ENCODE measurements at places on chromosomes 11 and 22.
A peak's percentile ranks its signal among the peaks of the same experiment; 100 is the strongest.

DNA sequence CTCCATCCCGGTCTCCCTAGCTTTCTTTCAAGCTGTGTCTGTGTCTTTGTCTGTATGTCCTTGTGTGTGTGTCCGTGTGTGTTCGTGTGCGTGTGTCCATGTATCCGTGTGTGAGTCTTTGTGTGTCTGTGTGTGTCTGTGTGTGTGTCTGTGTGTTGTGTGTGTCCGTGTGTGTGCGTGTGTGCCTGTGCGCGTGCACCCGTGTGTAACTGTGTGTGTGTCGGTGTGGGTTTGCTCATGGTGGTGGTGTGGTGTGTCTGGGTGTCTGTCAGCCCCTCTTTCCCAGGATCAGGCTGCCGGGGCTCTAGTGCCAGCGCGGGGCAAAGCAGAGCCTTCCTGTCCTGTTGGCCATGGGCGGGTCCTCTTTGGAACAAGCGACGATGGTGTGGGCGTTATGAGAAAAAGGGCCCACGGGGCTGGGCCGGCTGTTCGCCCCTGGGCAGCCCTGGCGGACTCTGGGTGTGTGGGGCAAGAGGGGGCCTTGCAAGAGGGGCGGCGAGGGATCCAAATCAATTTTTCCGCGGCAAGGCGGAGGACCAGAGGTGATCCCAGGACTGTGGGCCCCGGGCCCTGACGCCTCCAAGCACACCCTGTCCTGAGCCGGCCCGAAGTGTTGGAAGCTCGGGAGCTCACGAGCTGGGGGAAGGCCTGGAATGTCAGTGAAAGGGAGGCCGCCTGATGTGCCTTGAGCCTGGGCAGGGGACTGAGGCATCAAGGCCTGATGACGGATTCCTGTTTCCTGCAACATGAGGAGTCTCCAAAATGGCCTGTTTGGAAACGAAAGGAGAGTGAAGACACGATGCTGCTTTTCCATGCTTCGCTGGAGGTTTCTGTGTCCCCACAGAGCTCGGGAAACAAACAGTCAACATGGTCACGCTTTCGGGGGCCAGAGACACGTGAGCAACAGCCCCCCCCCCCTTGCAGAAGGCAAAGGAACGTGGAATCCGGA is 3929.2 kb upstream of the OR11H1 start:
- no peak for DNase-seq

- DNase-seq = no peak
Measured at GRCh38 chr22:17779286-17780115, 5.2 kb upstream of the BID start.

- DNase-seq = no peak
Measured at GRCh38 chr22:37069719-37070118, 18.2 kb downstream of the KCTD17 start.

DNA sequence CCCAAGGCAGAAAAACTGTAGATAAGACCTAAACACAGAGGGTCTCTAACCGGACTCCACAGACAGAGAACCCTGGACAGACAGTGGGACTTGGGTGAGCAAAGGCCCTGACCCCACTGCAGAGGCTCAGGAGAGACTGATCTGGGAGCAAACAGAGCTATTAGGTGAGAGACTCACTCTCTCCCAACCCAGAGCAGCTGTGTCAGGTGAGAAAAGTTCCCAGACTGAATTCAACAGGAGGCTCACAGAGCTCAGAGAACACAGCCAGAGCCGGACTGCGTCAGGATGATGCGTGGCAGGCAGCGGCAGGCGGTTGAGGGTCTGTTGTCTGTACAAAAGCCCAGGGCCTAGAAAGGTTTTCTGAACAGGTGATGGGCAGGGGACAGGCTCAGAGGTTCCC is 5.5 kb downstream of the RFPL2 start:
- no peak for DNase-seq

GRCh38 chr11:122861631-122862030 is 20.9 kb upstream of the JHY start:
- no peak for DNase-seq

- DNase-seq = no peak
Measured at GRCh38 chr11:100585728-100586127, 101.4 kb upstream of the ARHGAP42 start.

GRCh38 chr11:111461460-111462235 is 50.5 kb downstream of the BTG4 start:
- no peak for DNase-seq

DNA sequence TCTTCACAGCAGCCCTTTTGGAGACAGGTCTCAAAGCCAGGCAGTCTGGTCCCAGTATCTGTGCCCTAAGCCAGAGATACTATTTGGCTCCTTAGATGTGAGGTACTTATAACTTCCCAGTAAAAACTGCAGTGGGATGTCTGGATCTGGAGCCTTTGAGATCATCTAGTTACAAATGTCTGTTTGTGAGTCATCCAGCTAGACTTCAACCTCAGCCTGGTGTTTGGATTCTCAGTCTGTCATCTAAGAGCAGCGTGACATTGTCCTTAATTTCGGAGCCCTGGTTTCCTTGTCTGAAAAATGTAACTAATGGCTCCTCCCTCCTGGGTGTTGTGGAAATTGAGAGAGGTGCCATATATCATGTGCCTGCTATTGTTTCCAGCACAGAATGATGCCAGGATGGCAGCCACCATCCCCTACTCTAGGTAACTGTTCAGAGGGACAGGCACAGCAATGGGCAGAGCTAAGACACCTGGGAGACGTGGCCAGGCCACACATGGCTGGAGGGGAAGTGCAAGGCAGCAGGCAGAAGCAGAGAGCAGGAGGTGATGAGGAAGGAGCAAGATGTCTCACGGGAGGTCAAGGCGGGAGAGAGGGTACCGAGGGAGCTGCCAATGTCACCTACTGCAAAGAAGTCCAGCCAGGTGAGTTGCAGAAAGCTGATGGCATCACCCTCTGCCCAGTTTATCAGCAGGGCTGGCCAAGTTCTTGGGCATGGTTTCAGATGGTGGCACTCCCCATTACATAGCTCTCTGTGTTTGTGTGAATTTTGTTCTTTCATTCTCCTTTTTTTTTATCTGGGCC is 20.6 kb upstream of the ST3GAL4 start:
- DNase-seq = no peak

DNA sequence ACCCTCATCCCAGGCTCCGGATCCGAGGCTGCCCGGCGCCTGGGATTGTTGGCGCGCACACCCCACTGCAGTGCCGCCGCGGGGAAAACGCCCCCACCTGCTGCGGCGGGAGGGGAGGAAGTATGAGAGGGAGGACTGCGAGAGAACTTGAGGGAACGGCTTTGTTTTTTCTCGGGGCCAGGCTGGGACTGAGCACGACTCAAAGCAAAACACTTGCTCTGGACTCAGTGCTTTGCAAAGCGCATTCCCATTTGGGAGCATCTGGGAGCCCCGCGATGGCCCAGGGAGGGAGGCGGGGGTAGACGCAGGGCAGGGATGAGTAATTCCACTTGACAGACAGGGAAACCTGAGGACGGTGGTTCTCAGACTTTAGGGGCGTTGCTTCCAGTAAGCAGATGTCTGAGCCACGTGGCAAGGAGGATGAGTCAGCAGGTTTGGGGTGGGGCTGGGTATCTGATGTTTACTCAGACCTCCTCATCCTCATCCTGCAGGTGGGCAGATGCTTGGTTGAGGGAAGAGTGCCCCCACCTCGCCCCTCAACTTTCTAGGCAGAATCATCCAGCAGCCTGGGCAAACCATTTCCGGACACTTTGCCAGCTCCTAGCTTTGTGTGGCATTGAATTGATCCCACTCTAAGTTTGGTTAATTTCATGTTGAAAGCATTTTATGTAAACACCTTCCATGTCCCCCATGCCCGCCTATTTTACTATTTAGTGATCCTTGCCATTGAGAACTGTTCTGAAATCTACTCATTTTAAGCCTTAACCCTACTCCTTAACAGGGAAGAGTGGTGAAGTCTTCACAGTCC is 1.5 kb downstream of the MIAT start:
- peak; percentile 51 for DNase-seq

DNA sequence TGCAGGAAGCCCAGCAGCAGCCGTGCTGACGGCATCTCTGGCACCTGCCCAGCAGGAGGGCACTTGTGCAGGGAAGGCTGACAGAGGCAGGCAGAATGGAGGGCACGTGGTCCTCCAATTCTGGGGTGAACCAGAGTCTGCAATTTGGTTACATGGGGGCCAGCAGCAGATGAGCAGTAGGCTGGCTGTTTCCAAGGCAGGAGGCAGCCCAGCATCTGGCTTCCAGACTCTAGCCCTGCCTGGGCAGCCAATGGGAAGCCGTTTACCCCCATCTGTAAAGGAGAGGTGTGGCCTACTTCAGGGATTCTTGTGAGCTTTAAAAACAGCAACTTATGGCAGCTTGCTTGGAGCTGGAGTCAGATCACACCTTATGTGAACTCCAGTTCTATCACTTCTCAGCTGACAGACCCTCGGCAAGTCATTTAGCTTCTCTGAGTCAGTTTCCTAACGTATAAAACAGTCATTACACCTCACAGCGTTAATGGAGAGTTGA is 27.9 kb upstream of the RASL10A start:
- DNase-seq = no peak

- DNase-seq = no peak
Measured at GRCh38 chr11:40952479-40952878, 507.0 kb downstream of the LRRC4C start.

- no peak for DNase-seq
Measured at GRCh38 chr11:119340335-119341221, at the start of gene C1QTNF5. Gene C1QTNF5 (minus strand): TSS chr11:119340883. CDS start chr11:119340397, 486 bp downstream.

DNA sequence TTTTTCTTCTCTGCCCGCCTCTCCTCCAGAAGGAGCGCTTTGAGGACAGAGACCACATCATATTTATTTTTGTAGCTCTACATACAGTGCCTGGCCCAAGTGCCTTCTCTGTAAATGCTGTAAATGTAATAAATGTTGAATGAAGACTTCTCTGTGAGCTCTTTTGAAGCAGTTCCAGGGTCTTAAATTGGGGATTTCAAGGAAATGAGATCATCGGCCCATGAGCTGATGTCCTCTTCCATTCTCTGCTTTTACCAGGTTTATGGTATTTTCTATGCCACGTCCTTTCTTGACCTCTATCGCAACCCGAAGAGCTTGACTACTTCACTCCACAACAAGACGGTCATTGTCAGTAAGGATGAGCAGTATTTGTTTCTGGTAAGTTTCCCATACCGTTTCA is 165.7 kb upstream of the SORL1-AS1 start:
- DNase-seq = no peak

DNA sequence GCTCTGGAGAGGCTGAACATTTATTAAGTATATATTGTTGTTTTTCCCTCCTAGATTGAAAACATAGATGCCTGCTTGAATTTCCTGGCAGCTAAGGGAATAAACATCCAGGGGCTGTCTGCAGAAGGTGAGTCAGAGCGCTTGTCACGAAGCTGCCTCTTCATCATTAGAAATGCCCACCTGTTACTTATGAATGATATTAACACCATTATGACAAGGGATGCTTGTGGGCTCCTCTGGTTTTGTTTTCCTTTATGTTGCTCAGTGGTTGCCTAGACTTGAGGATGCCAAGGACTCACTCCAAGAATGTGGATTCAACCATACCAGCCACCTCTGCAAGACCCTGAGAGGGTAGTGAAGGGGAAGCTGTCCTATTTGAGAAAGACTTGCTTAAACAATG is 156.2 kb downstream of the NAV2 start:
- DNase-seq = no peak

DNA sequence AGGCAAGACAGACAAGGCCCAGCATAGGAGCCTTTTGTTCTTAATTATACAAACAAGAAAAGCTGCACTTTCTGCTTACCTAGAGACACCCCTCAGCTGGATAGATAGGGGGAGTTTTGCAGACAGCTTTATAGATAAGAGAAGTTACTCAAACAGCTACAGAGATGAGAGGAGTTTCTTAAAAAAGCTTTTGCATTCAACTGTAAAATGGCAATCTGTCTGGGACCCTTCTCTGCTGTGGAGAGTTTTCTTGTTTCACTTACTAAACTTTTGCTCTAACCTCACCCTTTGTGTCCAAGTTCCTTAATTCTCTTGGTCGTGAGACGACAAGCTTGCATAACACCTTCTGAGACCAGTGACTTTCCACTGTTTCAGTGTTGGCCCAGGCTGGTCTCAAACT is 103.8 kb upstream of the CHORDC1 start:
- DNase-seq = no peak

DNA sequence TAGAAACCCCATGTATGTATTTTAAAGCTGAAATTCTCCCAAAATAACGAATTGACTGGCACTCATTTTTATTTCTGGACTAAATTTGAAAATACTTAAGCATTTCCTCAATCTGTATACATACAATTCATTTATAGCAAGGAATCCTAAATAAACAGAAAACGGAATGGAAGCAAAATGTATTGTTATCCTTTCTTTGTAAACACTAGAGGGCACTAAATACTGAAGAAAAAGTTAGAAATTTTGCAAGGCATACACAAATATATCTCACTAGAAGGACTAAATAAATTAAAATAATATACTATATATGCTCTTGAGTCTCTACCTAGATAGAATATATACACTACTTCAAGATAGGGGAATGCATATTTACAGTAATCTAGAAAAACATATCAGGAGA is 23.1 kb upstream of the ANO5 start:
- no peak for DNase-seq

DNA sequence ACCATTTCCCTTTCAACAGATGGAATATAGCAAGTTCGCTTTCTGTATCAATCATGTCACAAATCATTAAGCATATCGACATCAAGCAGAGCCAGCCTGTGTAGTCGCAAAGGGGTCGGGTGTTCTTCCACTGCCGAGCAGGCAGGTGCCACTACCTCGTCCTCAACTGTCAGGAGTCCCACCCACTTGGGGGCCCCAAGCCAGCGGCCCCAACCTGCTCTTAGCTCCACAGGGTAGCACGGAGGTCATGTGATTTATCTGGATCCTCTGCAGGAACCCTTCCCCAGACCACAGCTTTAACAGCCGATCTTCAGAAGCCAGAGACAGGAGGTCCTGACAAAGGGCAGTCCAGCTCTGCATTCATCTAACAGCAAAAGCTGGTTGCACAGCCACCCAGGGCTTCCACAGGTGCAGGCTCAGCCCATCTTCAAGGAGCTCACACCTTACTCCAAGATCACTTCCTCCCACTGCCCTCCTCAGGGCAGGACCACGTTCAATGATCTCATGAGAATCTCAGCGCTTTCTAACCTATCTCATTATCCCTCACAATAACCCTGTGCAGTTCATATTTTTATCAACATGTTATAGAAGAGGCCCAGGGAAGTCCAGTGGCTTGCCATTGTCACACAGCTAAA is 110.2 kb downstream of the TRIM29 start:
- DNase-seq = no peak

DNA sequence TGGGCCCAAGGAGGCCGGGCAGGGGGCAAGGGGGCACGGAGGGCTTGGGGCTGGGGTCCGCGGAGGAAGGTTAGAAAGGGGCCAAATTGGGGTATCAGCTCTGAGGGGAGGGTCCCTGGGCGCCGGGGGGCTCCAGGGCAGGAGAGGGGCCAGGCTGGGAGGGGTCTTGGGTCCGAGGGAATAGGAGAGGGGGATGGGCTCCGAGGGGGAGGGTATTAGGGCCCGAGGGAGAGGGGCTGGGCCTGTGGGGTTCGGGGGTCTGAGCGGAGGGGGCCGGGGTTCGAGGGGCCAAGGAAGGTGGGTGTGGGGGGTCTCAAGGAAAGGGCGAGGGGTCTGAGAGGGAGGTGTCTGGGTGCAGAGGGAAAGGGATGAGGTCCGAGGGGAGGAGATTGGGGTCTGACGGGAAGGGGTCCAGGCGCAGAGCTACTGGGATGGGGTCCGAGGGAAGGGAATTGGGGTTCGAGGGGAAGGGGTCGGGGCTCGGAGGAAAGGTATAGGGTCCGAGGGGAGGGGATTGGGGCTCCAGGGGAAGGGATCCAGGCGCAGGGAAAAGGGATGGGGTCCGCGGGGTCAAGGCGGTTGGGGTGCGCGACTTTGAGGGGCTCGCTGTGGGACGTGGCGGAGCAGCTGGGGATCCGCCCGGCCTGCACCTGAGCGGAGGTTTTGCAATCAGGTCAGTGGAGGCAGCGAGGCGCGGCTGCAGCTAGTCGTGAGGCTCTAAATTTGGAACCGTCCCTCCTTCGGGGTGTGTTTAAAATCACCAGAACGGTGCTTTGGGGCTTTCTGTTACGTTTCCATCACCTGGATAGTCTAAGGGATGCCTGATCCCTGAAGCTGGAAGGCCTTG is 728 bp downstream of the CTTN start:
- peak; percentile 80 for DNase-seq
